ENCODE measurements at places on chromosomes 11 and 22.

- DNase-seq = no peak
Observed at GRCh38 chr11:115247361-115247760, 256.9 kb downstream of the CADM1 start.

DNA sequence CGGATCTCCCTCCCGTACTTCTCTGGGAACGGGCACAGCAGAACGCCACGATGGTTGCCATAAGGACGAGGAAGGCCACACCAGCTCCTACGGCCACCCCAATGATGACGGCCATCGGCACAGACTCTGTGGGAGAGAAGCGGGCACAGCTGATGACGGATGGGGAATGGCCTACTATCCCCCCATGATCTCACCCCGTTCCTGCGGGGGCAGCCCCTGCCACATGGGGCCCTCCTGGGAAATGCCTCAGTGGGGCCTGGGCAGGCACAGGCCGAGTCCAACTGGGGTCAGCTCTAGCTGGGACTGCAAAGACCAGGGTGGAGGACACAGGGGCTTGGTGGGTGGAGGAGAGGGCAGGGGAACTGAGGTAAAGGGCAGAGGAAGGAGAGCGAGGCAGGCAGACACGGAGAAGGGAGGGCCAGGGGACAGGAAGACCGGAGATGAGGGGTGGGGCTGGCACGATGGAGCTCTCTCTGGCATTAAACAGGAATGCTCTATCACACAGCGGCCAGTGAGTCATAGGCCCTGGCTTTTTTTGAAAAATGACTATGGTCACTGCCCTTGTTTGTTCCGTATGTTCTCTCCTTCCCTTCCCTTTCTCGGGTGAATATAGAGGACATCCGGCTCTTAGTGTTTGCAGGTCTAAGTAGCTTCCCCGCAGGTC, 76.0 kb downstream of the ST3GAL4 start:
- no peak for DNase-seq

GRCh38 chr11:108967571-108967970, 302.7 kb downstream of the DDX10 start:
- DNase-seq = no peak

- no peak for DNase-seq
Observed at GRCh38 chr22:27749597-27750225, 51.8 kb downstream of the MN1 start.

DNA sequence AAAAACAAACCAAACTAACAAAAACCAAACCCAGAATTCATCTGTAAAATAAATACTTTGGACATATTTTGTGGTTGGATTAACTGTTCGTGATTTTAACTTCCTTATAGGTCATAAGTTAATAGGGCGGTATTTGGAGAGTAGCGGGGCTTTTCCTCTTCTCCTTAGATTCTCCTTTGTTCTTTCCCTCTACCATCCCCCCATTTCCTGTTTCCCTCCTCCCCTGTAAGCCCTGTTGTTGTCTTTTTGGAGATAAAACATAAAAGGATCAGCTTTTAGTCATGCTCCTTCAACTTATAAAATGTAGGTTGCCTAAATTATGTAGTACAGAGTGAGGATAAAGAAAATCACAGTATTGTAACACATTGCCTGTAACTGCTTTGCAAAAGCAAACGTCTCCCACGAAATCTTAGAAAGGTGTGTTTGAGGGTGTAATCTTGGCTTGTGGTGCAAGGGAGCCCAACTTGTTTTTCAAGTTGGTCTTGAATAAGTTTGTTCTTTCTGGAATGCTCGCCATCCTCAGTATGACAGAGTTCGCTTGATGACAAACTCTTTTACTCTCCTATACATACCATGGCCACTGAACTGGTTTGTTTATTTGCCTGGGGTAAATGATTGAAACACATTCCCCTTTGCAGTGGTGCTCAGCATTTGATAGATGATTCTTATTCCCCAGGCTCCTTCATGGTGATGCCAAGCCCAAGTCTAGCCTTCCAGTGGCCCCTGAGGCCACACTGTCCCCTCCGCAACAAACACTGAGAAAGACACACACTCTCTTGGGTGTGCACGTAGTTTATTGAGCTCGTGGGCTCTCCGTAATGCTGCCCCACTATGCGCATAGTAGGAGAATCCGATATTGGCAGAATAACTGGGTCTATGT, 49.4 kb downstream of the TEAD1 start:
- DNase-seq = no peak

DNA sequence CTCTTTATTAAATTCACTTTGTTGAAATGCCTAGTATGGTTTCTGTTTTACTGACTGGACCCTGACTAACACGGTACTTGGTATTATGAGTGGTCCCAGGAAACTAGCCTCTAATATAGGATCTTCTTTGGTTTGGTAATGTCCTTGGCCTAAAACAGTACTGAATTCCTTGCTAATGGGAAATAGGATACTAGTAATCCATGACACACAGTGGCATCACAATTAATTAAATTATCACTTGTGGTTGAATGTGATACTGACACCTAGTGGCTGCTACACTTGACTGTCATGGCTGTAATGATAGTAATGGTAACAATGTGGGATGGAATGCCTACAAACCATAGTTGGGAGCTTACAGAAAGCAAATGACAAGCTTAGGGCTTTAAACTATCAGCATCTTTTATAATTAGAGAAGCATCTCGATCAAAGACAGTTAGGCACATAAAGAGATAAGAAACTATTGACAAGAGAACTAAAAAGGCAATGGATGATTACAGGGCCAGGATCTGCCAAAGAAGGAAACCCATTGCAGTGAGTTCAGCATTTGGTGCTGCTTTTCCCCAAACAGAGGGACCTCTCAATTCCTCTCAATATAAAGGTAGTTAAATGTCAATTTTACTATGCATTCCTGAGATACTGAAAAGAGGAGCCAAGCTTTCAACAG, 8.6 kb downstream of the DNHD1 start:
- DNase-seq = no peak

DNA sequence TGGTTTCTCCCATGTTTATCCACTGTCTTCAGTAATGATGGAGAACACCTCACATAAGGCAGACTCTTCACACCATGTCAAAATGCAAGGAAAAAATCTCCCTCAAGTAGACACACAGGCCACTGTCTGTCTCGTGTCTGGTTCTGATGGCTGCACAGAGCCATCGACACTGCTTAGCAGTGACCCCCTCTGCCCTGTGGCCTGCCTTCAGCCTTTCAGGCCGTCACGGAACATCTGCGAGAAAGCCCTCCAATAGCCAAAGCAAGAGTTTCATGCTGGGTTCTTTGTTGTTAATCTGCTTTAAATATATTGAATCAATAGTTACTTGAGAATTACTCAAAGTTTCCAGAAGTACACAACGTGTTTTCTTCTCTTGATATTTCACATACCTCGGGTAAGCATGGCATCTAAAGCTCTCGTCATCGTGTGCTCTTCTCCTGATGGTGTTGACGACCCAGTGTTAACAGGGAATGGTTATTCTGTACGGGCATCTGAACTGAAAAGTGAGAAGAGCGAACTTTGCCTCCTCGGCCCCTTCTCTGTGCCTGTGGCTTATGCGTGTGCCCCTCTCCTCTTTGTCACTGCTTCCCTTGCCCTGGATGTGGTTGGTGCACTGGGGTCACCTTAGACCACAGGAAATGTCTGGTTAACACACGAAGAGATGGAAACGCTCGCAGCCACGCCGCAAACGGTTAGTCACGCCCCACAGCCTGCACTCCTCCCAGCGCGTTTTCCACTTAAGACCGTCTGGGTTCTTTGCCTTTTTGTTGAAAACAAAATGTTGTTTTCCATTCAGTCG, 33.4 kb upstream of the CTTN start:
- peak; percentile 52 for DNase-seq

GRCh38 chr11:32065865-32066629, 24.8 kb upstream of the RCN1 start:
- DNase-seq = no peak
